NCI-H460 (cell line): ENCODE measurements at places on chromosomes 13 and 19.

GRCh38 chr19:31424861-31425620 lies 75.8 kb upstream of the TSHZ3 start:
- no peak for DNase-seq

GRCh38 chr19:13778847-13779246 lies 4.6 kb downstream of the C19orf53 start:
- no peak for DNase-seq

DNA sequence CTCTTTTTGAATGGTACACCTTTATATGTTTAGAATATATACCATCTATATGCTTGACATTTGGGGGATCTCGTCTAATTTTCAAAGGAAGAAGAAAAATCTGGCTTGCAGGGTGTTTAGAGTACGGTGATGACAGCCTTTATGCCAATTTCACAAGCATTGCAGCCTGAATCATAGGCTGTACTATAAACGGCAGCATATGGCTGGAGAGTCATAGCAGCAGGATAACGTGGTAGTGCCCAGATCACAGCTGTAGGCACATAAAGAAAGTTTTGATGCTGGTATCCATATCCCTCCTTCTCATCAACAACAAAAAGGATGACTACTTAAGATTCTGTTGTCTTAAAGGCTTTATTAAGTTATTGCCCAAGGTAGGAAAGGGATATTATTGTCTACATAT lies 253.0 kb downstream of the PCDH9 start:
- no peak for DNase-seq

DNA sequence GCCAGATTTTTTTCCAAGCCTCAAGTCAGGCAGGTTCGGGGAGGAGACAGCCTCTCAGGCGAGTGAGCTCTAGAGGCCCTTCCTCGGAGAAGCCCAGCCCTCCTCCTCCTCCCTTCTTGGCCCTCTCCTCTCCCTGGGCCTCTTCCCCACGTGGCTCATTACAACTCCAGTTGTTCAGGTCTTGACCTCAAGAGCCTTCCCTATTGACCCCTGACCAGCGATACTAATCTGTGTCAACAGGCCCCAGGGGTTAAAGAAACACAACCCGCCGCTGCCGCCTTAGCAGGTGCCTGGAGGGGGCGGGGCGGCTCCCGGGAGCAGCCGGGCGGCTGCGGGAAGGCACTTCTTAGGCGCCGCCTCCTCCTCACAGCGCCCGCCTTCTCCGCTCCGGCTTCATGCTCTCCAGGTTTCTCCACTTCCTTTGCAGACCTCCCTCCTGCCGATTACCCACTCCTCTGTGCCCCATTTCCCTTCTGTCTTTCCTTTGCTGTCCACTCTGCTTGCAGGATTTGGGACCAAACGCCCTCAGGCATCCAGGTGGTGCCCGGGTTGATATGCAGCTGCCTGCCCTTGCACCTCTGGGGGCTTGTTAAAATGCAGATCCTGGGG lies 51.0 kb downstream of the LYL1 start:
- no peak for DNase-seq
